ENCODE measurements at places on chromosomes 2 and 18. TPM values are rescaled to one million over a fixed set of nuclear protein-coding genes. Genes with fewer than 3 reads are reported as not detected.
A peak's percentile ranks its signal among the peaks of the same experiment; 100 is the strongest.

DNA sequence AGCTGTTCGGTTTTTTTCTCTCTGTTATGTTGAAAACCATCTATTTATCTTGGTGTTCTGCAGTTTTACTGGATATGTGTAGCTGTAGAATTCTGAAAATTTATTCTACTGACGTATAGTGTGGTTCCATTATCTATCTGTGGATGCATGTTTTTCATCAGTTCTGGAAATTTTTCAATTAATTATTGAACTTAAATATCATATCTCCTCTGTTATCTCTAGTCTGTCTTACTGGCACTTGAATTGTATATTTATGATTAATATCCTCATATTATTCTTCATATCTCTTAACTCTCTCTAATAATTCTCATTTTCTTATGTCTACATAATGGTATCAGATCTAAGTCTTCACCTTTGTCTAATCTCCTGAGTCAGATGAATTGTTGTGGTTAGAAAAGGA, 501.7 kb downstream of the STK39 start:
- no peak for DNase-seq

- no peak for DNase-seq
These were observed 1964.3 kb downstream of the SUCLG1 start for GRCh38 chr2:82494739-82495138.

GRCh38 chr2:189702071-189702470, 27.6 kb downstream of the ANKAR start:
- DNase-seq, result no peak

DNA sequence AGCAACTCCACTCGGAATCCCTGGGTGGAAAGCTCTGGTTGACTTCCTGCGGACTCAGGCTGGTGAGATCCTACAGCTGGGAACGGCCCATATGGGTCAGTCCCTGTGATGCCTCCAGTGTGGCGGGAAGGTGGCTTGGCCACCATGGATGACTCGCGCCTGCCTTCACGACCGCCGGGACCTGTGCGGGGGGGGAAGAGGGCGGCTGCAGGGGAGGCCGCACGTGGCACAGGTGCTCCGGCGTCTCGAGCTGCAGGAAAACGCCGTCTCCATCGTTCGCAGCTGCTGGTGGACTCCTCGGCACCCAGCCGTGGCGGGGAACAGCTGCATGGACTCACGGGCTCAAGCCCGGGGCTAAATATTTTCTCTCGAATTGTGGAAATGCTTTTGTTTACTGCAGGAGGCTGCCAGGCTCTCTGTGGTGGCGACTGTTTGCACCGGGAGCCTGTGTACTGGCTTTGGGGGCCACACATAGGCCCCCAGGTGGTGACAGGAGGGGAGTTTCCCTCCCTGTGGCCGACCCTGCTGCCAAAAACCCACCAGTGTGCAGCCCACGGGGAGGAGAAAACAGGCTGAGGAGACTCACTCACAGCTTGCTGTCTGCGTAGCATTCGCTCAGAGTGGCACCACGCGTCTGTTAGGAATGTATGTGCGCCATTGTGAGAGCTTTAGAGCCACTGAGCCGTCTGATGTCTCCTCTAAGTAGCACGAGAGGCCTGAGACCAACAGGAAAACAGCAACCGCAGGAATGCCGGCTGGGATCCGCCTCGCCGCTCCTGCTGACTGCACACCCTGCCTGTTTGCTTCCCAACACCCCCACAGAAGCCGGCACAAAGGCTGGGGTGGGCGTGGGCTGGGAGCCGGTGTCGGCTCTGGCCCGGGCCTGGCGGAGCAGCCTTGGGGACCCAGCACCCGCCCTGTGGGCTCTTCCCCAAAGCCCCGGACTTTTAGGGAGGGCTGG, 89.2 kb downstream of the NFATC1 start:
- peak; percentile 81 for DNase-seq

GRCh38 chr2:197216361-197216979, 94.1 kb downstream of the ANKRD44 start:
- DNase-seq, result peak; percentile 14

DNA sequence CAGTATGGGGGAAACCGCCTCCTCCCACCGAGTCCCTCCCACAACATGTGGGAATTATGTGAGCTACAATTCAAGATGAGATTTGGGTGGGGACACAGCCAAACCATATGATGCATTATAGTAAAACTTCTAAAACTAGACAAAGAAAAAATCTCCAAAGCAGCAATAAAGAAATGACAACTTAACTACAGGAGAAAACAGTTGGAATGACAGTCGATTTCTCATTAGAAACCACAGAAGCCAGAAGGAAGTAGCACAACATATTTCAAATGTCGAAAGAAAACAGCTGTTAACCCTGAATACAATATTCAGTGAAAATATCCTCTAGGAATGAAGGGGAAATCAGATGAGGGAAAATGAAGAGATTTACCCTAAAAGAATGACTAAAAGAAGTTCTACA, 53.5 kb upstream of the TCF4 start:
- DNase-seq, result peak; percentile 75

- no peak for DNase-seq
These were observed 91.6 kb downstream of the ASXL3 start for GRCh38 chr18:33669589-33669988.

DNA sequence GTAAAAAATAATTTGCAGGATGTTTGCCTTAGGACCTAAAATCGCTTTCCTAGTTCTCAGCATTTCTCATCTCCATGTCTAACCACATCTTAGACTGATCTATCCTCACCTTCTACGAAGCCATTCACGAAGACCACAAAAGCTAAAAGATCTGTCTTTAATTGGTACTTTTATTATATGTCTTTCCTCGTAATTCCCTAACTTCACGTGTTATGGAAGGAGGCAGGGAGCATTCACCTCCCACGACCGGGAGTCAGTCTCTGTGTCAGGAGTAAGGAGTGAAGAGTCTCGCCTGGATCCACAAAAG, 1.6 kb downstream of the DLGAP1 start:
- DNase-seq, result no peak

- no peak for DNase-seq
These were observed 518.7 kb downstream of the TXNL1 start for GRCh38 chr18:56119681-56120080.

- peak; percentile 13 for DNase-seq
These were observed 142.0 kb downstream of the TSN start for GRCh38 chr2:121897335-121897970.

DNA sequence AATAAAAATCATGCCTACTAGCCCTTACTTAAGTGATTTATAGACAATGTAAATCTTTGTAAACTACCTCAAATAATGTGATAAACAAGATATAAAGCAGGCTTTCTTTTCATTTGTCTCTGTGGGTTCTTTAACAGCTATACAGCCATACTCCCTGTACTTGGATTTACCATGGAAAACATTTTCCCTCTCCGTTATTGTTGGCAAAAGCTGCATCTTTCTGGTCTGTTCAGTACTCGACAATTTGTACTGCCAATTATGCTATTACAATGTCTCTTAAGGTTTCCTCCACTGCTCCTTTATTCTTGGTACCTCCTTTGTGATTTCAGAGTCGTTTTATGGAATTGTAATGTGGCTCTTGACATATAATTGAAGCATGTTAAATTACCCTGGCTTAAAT, 426.3 kb upstream of the PKDCC start:
- no peak for DNase-seq

DNA sequence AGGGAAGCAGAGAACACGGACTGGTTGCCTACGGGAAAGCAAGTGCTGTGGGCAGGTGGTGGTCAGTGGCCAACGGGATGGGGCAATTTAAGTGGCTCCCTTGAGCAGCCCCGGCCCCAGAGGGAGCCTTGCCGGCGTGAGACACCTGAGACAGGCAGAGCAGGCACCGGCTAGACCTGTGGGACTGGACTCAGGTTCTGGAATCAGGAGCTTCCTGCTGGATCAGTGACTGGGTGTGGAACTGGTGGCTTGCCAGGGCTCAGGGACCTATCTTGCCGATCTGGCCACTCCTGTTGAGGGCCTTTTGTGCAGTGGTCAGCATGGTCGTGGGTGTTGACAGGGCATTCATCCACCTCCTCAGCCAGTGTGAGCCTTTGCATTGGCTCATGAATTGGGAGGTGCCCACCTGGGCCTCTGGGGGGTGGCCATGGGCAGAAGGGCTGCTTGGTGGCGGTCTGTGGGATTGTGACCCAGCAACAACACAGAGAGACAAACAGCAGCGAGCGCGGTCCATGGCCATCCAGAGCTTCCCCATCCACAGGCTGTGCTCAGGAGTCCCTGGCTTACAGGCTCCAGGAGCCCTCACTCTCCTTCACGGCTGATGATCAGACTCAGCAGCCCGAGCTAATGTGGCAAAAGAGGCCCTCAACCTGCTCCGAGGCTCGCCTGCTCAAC, 85.4 kb upstream of the ZNF516 start:
- DNase-seq, result no peak

- DNase-seq, result no peak
These were observed 13.5 kb upstream of the NTSR2 start for GRCh38 chr2:11683476-11683875.

DNA sequence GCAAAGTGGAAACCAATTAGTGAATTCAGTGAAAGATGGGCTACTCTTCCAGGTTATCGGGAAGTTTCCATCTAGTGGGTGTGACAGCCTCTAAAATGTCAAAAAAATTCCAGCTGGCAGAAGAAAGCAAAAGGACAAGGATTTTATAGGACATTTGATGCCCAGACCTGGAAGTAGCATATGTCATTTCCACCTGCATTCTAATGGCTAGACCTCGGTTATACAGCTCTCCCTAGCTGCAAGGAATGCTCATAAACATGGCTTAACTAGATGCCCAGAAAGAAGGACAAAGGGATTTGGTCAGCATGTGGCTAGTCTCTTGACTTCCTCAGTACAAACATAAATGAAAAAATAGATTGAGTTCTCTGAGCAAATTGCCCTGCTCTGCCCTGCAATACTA, 215.4 kb downstream of the NYAP2 start:
- DNase-seq, result no peak

DNA sequence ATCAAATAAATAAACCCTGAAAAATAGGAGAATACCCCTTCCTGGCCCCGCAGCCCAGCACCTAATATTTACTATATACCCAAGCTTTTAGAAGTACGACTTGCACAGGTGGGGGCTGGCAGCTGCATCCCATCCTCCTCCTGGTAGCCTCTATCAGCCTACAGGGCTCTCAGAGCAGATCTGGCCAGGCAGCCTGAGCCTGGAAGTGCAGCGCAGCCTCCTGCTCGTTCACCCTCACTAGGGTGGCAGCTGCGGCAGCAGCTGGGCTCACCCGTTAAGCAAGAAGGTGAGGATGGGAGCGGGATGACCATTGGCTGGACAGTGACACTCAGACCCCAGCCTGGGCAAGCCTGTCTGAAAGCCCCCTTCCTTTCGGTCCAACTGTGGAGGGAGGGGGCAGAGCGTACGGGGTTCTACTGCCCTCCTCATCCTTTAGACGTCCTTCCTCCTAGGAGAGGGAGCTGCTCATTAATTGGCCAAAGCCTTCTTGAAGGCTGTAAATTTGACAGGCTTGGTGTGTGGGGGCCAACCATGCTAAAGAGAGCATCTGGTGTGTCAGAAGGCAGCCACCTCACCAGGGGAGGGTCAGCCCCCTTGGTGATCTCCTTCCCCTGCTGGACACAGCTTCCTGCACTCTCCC, 23.3 kb downstream of the MPHOSPH10 start:
- DNase-seq, result no peak

GRCh38 chr2:127873707-127874303, 12.0 kb downstream of the AMMECR1L start:
- no peak for DNase-seq

The PLA2R1 gene
- 8.3 TPM for total RNA-seq

The SERPINB3 gene
- not detected for total RNA-seq

The EMILIN1 gene
- total RNA-seq, result 251 TPM

The RUFY4 gene
- not detected for total RNA-seq

The HAAO gene
- 2.8 TPM for total RNA-seq

The TUBA3E gene
- total RNA-seq, result not detected

The GKN1 gene
- total RNA-seq, result not detected

The IL36G gene
- total RNA-seq, result not detected

The GCFC2 gene
- total RNA-seq, result 7.7 TPM

Measured in fibroblast of lung (primary cell).